ENCODE measurements at places on chromosomes 12 and 14. TPM values are rescaled to one million over a fixed set of nuclear protein-coding genes. Genes with fewer than 3 reads are reported as not detected.

HELB gene
- 1.8 TPM for total RNA-seq

CCDC38 gene
- not detected for total RNA-seq

THTPA gene
- total RNA-seq: 11.1 TPM

SOAT2 gene
- total RNA-seq: 0.32 TPM

GRCh38 chr14:90534091-90534837, 137.4 kb downstream of the CALM1 start:
- no peak for DNase-seq

DNA sequence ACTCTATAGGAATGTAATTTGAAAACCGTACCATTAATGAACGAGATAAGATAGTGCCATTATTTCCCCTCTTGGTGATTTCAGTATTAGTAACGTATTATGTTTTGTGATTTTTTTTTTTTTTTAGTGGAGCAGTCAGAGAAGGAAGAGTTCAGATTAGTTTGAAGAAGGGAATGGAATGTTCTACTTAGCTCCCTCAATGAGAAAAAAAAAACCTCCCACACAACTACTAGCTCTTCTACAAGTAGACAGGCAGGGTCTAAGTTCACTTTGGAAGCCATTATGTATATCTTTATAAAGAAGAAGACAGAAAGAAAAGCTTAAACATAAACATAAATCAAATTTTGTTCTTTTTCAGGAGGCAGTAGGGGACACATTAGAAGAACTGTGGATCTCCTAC, 27.3 kb downstream of the PNMA1 start:
- no peak for DNase-seq

- no peak for DNase-seq
Measured at GRCh38 chr14:26593357-26593756, 4.5 kb downstream of the NOVA1 start.

- no peak for DNase-seq
Measured at GRCh38 chr14:90053044-90053443, 8.8 kb upstream of the KCNK13 start.

GRCh38 chr14:93475471-93475870, 44.7 kb downstream of the UNC79 start:
- DNase-seq: no peak
